ENCODE measurements at places on chromosomes 5 and 9. TPM values are rescaled to one million over a fixed set of nuclear protein-coding genes. Genes with fewer than 3 reads are reported as not detected.

Gene TNFSF8
- total RNA-seq: not detected

Gene TAF11L10
- total RNA-seq: not detected

Gene C8G
- total RNA-seq: 0.94 TPM

Gene CCDC69
- total RNA-seq: 1.0 TPM

Gene CNTNAP3
- total RNA-seq: 12.7 TPM

Gene CARTPT
- not detected for total RNA-seq

Gene BARHL1
- total RNA-seq: not detected

Gene KCNIP1
- not detected for total RNA-seq

Gene PCDHB16
- total RNA-seq: not detected

Measured in A549 treated with ZK216348 at 1 μM for 4 hours (cell line).